ENCODE measurements at places on chromosomes 12 and 14.

DNA sequence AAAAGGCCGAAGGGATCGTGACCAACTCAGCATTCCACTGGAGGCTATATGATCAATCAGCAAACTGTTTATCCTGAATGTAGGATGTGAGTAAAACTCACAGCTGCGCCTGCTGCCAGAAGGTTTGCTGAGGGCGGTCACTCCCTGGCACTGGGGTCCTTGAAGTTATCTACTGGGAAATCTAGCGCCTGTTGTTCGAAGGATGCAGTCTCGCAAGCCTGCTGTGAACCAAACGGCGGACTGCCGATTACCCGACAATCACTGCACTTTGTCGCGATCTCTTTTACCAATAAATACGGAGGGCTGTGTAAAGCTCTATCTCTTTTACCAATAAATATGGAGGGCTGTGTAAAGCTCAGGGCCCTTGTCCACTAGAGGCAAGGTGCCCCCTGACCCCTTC, 12.9 kb downstream of the DDX51 start:
- no peak for DNase-seq

DNA sequence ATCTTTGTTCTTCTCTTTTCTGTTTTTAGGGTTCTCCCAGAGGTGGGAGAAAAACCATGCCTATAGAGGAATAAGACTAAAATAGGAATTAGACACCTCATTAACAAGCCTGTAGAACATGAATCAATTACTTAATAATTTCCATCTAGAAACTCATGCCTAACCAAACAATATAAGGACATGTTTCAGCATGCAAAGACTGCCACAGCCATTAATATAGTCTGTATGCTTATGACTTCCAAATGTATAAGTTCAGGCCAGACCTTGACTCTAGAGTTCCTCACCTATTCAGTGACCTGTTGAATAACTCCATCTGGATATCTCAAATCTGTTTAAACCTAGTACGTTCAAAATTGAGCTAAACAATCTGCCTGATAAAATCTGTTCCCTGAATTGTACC, 304.6 kb downstream of the BMP4 start:
- DNase-seq, result no peak

DNA sequence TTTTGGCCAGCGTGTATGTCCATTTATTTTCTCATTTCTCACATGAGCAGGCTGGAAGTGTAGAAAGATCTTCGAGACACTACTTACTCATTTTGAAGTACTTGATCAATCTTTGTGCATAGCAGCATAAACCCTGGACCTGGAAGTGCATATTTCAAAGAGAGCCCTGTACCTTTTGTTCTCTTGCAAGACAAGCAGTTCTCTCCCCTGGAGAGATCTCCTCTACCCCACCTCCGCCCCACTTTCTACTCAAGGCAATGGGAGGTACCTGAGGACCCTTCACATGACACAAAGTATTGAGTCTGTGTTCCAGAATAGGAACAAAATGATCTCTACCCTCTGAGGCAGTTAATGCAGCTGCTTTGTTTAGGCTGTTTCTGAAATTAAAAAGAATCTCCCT, 27.4 kb upstream of the RASSF3 start:
- DNase-seq, result no peak

GRCh38 chr12:108156717-108157116, 27.6 kb downstream of the WSCD2 start:
- DNase-seq, result no peak

- peak; percentile 30 for DNase-seq
These were observed 331.2 kb upstream of the SFSWAP start for GRCh38 chr12:131379738-131380137.

- DNase-seq, result no peak
These were observed 67.4 kb upstream of the SLC38A2 start for GRCh38 chr12:46439793-46440511.

DNA sequence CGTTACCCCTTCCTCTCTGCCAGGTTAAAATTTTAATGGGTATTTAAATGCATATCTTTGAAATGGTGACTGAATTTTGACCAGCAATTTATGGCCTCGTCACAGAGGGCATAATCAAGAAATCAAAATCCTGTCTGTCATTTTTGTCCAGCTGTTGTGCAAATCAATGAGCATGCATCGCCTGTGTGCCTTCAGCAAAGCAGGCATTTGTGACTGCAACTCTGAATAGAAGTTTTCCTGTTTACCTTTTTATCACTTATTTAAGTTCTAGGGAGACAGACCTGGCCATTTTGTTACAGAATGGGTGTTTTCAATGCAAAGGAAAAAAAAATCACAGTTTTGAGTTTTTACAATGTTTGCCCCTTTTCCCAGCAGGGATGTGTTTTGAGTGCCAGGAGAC, 107.4 kb downstream of the PPM1A start:
- DNase-seq, result no peak

DNA sequence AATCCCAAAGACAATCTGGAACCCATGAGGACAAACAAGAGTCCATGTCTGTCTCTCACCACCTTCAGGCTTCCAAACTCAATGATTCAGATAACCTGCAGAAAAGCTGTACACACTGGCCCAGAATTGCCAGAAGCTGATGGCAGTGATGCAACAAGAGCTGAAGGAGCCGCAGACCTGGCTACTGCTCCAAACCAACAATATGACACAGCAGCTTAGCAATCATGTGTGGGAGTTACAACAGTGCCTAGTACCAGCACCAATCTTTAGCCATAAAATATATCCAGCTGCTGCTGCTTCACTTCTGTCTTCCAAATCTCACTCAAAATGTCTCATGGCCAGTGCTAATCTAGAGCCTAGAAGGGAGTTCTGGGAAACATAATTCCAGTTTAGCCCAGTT, 22.0 kb downstream of the RPS6KA5 start:
- DNase-seq, result no peak

- no peak for DNase-seq
These were observed 50.3 kb downstream of the HECTD4 start for GRCh38 chr12:112331886-112332285.

DNA sequence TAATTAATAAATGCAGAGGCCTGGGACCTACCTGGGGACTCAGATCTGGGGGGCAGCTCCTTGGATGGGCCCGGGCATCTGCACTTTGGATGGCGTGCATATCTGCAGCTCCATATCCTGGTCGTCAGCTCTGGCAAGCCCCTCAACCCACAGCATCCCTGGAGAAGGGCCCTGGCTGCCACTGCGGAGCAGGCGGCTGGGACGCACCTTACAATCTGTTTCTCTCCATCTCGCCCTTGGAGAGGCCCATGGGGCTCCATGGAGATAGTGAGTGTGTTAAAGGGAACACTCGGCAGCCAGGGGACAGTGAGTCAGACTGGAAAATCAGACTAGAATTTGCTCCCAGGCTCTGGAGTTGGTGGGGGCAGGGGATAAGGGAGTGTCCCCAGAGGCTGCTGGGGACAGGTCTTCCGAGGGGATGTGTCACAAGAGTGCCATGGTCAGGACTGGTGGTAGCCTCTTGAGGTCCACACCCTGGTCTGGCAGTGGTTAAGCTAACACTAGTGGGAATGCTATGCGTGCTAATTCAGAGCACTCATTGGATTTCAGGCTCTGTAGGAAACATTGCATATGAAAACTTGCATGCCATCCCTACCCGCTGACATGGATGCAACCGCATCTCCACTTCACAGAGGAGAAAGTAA, 21.5 kb downstream of the RFLNA start:
- no peak for DNase-seq

DNA sequence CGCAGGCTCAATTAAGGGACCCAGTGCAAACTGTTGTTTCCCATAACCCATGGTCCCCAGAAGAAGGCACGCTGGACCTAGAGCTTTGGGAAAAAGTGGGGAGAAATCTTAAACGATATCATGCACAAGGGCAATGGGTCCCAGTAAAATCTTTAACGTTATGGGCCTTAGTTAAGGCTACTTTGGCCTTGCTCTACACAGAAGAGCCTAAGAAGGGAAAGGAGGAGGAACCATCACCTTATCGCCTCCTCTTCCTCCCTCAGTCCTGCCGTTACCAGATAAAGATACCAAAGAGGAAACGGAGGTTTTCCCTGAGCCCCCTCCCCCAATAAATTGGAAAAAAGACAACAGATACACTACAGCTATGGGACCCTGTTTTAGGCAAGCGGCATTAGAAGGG, 116.9 kb downstream of the PPHLN1 start:
- DNase-seq, result no peak
